ENCODE measurements at places on chromosomes 5 and 9.

DNA sequence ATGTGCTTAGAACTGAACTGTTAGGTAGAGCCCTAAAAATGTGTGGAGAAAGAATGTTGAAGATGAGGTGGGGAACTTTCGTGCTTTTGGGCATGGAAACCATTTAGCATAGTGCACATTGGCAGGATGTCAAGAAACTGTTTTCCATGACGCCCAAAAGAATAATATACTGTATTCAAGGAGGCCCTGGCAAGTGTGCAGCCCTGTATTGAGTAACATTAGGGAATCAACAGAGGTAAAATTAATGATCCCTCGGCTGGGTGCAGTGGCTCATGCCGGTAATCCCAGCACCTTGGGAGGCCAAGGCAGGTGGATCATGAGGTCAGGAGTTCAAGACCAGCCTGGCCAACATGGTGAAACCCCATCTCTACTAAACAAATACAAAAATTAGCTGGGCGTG is 20.9 kb upstream of the PLIN2 start:
- DNase-seq: no peak

GRCh38 chr9:38768351-38768761 is 48.4 kb upstream of the FAM240B start:
- DNase-seq: no peak

- no peak for DNase-seq
These were observed 195.6 kb upstream of the ELL2 start for GRCh38 chr5:96157077-96157780.

- no peak for DNase-seq
These were observed 1189.4 kb downstream of the EFNA5 start for GRCh38 chr5:106481374-106481773.

Data from GOT3 (cell line).